ENCODE measurements at places on chromosomes 6 and 20.

DNA sequence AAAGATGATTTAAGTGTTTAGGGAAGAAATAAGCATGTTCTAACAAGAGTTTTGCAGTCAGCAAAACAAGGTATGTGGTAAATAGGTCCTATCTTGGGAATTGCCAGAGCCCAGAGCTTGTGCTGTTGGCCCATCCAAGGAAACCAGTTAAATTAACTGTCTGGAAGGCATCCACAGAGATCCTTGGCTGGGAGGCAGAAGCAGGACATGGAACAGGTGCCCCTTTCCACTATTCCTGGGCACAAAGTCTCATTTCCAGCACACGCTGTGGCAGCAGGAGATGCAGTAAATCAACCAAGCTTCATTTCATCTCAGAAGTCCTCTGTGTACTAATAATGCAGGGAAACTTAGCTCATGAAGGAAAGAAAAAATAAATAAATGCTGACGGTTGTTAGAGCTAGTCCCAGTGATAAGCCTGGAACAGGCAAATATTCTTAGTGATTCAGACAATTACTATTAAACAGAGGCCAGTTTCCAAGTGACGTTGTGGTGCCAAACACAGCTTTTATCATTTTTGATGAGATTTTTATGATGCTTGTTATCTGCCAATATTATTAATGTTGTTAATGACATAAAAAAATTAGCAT lies 39.8 kb upstream of the SNAP25 start:
- DNase-seq, result no peak

GRCh38 chr6:160102956-160103824 lies 18.4 kb upstream of the SLC22A1 start:
- DNase-seq, result no peak

- peak; percentile 32 for DNase-seq
These were observed 9.2 kb downstream of the SLCO4A1 start for GRCh38 chr20:62651285-62652021.

GRCh38 chr20:44495802-44496481 lies 20.3 kb downstream of the TTPAL start:
- DNase-seq, result no peak

DNA sequence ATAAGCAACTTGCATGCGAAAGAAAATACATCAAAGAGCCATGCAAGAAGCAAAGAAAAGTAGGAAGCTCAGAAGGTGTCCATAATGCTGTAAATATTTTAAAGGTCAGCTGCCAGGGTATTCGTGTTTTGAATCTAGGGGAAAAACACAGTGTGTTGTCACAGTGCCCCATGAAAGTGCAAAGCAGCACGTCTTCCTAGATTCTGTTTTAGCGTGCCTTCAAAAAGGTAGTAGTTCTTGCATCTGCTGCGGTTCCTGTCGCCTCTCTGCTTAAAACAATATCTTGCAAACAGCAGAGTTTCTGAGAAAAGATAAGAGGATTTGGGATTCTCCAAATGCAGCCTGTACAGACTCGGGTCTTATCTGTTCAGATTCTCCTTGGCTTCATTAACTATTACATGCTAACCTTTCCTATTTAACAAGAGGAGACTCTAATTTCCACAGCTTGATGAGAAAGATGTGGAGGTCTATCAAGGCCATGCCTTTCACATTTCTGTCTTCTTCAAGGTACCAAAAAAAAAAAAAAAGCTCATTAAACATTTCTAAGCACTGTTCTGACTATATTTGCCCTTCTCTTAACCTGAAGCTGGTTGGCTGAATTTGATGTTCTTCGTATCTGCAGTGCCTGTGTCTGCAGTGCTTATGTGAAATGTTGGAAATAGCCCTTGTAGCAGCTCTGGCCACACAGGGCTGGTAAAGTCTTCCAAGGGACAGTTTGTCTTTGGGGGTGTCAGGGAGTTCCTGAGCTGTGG lies 297.5 kb downstream of the ADGB start:
- no peak for DNase-seq

DNA sequence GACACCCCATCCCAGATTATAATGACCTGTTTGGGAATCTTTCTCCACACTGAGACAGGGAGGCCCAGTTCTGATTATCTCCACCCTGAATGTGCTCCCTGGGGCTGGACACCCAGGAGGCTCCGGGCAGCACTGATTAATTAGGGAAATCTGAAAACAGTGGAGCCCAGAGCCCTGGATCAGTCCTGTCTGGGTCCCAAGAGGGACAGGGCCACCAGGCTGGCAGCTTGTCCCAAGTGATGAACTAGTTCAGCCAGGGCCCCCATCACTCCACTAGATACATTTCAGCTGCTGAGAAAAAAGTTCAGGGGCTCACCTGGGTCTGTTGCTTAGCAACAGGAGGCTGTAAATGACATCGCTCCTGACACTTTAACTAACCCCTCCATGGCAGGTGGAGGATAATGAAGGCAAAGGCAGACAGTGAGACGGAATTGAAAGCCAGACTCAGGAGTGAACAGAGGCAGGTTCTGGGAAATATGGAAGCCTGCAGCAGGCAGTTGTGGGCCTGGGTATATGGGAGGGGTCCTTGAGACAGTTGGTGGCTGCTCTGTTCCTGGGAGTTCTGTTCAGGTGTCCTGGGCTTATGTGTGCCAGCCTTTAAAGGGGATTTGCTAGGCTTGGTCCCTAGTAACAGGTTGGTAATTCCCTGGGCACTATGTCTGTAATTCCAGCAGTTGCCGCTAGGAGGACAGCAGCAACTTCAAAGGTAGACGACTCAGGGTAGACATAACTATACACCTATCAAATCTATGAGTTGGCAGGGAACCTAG lies 78.3 kb upstream of the CTNNBL1 start:
- DNase-seq, result no peak

GRCh38 chr6:47407300-47408281 lies 70.0 kb upstream of the CD2AP start:
- no peak for DNase-seq

GRCh38 chr6:33417128-33417902 lies 592 bp downstream of the CUTA start:
- DNase-seq, result no peak

Measured in activated gamma-delta T cell (primary cell).